ENCODE measurements at places on chromosomes 13 and 19.

DNA sequence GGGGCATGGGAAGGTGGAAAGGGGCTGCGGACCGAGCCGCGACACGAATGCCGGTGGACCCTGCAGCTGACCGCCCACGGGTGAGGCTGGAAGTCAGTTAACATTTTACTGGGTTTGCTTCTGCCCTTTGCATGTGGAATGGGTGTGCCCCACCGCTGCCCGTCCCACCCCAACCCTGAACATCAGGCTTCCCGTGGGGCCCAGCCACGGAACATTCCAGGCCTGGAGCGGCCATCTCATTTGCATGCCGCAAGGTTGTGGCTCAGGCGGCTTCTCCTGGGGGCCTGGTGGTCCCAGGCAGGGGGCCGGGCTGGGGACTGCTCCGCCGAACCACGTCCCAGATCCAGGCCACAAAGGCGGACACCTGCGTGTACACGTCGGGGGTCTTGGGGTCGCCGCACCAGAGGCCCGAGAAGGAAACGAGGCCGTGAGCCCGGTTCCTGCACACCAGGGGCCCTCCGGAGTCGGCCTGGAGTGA lies 9.3 kb downstream of the FSTL3 start:
- DNase-seq, result no peak

GRCh38 chr13:26022538-26023292 lies 29.1 kb downstream of the SHISA2 start:
- peak; percentile 82 for DNase-seq

- no peak for DNase-seq
These were observed 5.2 kb upstream of the ANKRD10 start for GRCh38 chr13:110920038-110920437.

DNA sequence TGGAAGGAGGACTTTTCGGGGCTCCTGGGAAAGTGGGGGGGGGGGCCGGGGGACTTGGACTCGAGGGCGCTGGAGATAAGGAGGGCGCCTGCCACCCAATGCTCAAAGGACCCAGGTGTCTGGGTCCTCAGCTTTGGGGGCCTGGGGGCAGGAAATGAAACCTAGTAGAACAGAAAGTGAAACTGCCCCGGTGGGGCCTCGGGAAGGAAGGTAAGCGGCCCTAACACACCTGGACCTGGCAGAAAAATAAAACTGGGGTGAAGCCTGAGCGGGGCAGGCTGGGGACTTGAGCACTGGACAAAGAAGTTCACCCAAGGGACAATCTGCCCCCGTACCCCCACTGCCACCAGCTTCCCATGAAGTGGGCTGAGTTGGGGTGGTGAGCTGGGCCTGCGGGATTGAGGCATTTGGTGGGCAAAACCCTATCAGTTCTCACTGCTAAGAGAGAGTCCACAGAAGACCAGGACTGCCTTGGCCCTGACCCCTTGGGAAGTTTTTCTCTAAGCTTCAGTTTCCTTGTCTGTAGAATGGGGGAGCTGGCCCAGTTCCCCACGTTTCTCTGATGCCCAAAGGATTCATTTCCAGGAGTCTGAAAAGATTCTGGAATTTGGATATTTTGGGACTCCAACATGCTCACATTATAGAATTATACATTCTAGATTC lies 2.3 kb downstream of the PRKD2 start:
- DNase-seq, result peak; percentile 40

DNA sequence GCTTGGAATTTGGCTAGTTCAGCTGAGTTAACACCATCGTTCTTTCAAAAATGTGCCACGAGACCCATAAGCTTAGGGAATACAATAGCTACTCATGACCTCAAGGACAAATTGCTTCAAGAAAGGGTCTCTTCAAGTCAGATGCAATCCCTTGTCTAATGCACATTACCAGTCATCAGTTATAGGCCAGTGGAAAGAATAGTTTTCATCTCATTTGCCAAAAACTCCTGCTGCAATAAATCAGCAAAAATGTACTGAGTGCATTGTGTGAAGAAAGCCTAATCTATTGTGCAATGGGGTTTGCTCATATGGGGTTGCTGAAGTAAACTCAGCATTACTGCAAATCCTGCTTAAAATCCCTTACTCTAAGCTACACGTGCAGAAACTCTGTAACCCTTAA lies 208.3 kb upstream of the NBEA start:
- peak; percentile 8 for DNase-seq

DNA sequence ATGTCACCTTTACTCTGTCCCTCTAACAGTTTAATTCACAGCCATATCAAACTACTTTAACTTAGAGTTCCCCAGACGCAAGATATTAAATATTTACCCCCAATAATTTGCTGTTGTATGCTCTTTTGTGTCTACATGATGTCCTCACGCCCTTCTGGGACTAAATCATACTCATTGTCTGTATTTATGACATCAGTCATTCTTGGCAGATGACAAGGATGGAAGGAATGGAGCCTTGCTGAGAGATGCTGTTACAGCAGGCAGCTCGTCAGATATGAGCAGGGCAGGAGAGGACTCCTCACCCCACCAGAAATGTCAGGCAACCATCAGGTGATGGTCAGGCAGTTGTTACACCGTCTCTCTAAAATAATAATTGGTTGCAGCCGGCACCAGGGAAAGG lies 41.8 kb downstream of the CARD8 start:
- no peak for DNase-seq

GRCh38 chr13:37409756-37410155 lies 188.8 kb downstream of the POSTN start:
- peak; percentile 39 for DNase-seq

- peak; percentile 71 for DNase-seq
These were observed at the start of gene NBEA for GRCh38 chr13:34941835-34942731. TSS of gene NBEA (plus strand) at chr13:34942270. CDS start at chr13:34942821, 551 bp downstream.

DNA sequence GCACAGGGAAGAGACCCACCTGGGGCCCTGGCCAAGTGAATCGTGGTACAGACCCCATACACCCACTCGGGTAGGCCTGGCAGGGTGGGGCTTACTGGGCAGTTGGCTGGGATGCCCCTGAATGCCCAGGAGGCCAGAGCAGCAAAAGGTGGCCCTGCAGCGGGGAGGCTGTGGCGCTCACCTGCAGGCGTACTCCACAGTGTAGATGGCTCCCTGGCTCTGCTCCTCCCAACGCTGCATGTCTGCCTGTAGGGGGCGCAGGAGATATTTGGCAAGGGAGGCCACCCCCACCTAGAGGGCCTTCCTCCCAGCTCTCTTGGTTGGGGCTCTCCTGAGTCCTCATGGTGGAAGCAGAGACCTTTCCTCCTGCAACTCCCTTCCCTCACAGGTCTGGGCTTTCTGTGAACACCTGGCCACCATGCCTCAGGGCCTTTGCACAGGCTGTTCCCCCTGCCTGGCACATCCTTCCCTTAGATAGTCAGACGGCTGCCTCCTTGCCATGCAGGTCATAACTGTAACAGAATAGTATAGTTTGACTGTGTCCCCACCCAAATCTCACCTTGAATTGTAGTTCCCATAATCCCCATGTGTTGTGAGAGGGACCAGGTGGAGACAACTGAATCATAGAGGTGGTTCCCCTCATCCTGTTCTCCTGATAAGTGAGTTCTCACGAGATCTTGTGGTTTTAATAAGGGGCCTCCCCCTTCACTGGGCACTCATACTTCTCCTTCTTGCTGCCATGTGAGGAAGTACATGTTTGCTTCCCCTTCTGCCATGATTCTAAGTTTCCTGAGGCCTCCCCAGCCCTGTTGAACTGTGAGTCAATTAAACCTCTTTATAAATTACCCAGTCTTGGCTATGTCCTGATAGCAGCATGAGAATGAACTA lies 5.9 kb downstream of the BORCS8 start:
- peak; percentile 55 for DNase-seq

- DNase-seq, result peak; percentile 35
These were observed 44.3 kb upstream of the ENOX1 start for GRCh38 chr13:43831088-43831487.

DNA sequence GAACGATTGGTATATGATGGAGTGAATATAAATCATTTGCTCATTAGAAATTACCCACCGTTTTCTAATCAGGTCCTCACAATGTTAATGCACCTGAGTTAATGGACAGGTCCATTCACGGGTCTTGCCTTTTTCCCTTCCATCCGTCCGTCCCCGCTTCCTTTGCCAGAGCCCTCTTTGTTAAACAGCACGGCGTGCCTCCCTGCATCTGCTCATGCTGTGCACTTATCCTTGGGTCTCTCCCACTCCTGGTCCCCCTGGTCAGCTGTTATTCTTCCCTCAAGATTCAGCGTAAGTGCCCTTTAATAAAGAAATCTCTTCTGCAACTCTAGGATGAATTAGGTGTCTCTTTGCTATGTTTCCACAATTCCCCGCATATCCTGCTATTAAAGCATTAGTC lies 324.5 kb downstream of the DNAJC15 start:
- DNase-seq, result no peak

- DNase-seq, result peak; percentile 8
These were observed 132.8 kb upstream of the SPRY2 start for GRCh38 chr13:80473695-80474094.

DNA sequence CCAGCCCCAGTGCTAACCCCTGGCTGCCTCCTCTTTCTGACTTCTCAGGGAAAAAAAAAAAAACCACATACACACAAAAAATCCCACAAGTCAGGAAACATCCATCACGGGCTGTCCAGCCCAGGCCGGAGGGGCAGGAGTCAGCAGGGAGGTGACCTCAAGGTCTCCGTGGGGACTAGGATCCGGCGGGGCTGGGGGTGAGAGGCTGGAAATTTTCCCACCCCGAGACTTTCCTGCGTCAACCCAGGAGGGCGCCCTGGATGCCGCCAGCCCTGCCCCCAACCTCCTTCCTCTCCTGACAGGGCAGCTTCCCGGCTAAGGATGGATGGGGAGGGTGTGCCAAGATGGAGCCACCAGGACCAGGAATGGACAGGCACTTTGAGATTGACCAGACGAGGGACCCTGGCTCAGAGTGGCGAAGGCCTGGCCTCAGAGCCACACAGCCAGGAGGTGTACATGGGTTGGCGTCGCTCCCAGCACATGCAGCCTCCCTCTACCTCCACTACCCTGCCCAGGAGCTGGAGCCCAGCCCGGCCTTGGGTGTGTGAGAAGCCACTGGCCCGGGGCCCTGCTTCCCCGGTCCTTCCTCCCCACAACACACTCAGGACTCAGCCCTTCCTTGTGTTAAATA lies 33.3 kb downstream of the BLOC1S3 start:
- DNase-seq, result no peak

- DNase-seq, result peak; percentile 97
These were observed 53.6 kb downstream of the GADD45B start for GRCh38 chr19:2529473-2529918.

- DNase-seq, result no peak
These were observed 116.3 kb upstream of the SOX1 start for GRCh38 chr13:111950697-111951096.

GRCh38 chr19:50532952-50533351 lies 19.2 kb upstream of the ASPDH start:
- DNase-seq, result no peak

DNA sequence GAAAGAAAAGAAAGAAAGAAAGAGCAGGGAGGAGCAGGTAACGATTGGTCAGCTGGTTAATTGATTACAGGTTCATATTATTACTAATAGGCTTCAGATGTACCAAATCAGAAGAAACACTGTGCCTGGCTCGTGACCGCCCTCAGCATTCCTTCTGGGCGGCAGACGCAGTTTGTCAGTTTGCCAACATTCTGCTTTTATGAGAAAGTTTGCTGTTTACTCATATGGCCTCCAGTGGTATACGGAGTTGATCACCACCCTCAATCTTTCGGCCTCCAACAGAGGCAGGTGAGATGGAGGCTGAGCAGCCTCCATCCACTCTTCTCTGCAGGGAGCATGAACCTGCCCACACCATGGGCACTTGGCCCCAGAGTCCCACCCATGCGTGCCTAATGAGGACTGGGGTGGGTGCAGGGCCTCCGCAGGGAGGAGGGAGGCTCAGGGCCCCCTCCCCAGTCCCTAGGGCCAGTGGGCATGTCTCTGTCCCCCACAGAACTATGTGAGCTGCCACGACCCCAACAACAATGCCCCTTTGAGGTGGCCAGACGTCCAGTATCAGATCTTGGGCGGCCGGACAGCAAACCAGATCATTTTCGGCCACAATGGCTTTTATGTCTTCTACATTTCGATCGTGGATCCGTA lies 8.8 kb downstream of the PRR22 start:
- DNase-seq, result peak; percentile 82

- no peak for DNase-seq
These were observed 3.3 kb downstream of the ISYNA1 start for GRCh38 chr19:18434411-18435175.

GRCh38 chr19:42435316-42435715 lies 7.4 kb downstream of the CXCL17 start:
- DNase-seq, result no peak

GRCh38 chr13:73939071-73939380 lies 195.2 kb downstream of the KLF12 start:
- no peak for DNase-seq

GRCh38 chr13:22629374-22629773 lies 551.4 kb upstream of the SGCG start:
- DNase-seq, result no peak

DNA sequence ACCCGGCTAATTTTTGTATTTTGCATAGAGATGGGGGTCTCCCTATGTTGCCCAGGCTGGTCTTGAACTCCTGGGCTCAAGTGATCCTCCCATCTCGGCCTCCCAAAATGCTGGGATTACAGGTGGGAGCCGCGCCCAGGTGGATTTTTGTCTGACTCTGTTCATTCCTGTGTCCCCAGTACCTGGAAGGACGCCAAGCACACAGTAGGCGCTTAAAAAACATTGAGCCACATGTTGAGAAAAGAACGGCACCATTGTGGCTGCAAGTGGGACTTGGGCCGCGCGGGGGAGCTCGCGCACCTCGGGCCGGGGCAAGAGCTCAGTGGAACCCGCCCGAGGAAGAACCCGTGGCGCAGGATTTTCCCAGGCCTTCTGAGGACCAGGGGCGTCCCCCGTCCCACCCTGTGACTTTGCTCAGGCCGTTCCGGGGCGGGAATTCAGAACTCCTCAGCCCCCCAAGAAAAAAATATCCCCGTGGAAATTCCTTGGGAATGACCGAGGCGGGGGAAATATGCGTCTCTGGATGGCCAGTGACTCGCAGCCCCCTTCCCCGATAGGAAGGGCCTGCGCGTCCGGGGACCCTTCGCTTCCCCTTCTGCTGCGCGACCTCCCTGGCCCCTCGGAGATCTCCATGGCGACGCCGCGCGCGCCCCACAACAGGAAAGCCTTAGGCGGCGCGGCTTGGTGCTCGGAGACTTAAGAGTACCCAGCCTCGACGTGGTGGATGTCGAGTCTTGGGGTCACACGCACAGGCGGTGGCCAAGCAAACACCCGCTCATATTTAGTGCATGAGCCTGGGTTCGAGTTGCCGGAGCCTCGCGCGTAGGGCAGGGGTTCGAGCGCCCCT lies 1.4 kb upstream of the ICAM1 start:
- peak; percentile 78 for DNase-seq

DNA sequence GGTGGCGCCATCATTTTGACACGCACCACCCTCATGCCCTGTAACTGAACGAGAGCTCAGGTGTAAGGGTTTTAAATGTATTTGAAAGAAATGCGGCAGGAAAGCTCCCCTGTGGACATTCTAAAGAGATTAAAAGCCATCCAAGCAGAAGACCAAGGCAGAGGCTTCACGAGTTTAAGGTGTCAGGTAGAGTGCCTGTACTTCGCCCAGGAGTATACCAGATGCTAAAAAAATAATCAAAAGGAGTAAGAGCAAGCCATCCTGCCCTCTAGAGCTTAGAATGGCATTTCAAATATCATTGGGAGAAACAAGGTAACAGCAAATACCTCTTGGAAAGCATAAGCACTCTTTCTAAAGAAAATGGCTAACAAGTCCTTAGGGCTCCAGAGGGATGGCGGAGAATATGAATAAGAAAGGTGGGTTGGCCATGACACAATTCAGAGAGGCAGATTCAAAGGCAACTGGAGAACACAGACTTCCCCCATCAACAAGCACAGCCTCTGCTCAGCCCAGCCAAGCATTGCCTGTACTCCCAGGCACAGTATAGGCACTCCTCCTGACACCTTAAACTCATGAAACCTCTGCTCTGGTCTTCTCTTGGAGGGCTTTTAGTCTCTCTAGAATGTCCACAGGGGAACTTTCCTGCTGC lies 447.6 kb downstream of the SUCLA2 start:
- DNase-seq, result no peak

- no peak for DNase-seq
These were observed 122.4 kb downstream of the DLEU7 start for GRCh38 chr13:50720861-50721671.

All from EL (cell line).